Fibroblast of mammary gland (primary cell): ENCODE measurements at places on chromosomes 3 and 15.

GRCh38 chr3:48187579-48188265 is 495 bp downstream of the CDC25A start:
- DNase-seq, result no peak

GRCh38 chr3:163508206-163508605 is 1570.1 kb downstream of the SI start:
- no peak for DNase-seq

DNA sequence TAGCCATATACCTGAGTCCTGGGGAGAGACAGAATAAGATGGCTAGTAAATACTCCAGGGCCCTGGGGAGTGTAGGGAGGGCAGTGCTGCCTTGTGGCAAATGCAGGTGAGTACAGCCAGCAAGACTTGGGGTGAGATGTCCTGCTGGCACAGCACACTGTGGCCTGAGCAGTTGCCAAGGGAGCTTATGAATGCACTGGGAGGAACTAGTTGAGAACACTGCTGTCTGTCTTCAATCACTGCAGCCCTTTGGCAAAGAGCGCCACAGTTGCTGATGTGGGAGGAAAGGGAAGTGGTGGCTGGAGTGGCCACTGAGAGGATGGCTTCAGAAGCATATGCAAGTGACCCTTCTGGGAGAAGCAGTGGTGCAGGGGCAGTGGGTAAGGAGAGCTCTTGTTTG is 264.6 kb downstream of the RORA start:
- DNase-seq, result no peak

DNA sequence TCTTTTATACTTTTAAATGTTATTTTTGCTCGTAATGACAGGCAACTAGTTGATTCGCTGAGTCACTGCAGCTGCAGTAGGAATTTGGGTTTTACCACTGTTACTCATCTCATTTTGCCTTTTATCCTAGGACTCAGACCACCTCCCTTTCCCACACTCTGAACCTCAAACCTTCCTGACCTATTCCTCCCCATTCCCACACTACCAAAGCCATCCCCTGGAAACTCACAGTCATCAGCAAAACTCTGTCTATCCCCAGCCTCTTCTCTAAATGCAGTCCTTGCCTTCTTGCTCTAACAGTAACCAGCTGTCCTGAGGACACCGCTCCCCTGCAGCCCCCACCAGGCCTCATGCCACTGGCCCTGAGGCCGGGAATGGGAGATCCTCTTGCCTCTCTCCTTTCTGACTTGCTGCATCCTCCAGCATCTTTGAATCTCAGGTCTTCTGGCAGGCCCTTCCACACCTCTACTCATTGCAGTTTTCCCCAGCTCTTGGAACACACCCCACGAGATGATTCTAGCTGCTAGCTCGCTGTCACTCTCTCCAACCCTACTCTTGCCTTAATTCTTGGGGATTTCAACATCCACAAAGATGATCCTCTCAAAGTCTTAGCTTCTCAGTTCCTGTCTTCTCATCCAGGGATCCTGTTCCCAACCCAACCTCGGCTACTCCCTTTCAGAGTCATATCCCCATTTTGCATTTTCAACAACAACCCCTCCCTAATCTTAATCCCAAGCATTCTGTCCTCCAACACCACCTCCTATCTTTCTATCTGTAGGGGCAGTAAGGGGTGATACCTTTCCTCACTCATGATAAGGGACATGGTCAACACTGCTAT is 55.9 kb upstream of the C3orf80 start:
- DNase-seq, result peak; percentile 97

GRCh38 chr15:58233341-58233740 is 95.2 kb downstream of the AQP9 start:
- DNase-seq, result no peak

- DNase-seq, result peak; percentile 42
These were observed 78.2 kb downstream of the NEDD4 start for GRCh38 chr15:55915221-55915620.

GRCh38 chr3:124292329-124292728 is 300.4 kb upstream of the ROPN1 start:
- DNase-seq, result no peak

- DNase-seq, result no peak
These were observed 103.7 kb downstream of the NR2E3 start for GRCh38 chr15:71914092-71914491.

DNA sequence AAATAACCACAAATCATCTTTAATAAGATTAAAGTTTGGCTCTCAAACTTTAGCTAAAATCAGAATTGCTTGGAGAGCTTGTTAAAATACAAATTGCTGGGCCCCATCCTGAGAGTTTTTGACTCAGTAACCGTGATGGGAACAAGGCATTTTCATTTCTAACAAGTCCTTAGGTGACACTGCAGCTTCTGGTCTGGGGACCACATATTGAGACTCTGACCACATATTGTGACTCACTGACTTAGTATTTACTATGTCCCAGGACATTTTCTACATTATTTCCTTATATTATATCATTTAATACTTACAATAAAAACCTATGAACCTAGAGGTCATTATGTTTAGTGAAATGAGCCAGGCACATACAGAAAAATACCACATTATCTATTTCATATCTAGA is 164.5 kb downstream of the ZMAT3 start:
- no peak for DNase-seq

DNA sequence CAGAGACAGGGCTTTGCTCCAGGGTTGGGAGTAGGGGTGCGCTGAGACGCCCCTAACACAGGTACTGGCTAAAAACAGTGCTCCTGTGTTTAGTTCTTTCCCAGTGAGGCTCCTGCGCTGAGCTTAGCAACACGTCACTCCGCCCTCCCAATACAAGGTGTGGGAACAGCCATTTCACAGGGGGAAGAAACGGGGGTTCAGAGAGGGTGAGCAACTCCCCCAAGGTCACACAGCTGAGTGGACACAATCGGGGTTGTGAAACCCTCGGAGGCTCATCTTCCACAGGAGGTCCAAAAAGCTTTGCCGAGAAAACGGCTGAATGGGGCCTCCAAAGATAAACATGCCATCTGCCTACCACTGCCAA is 628 bp downstream of the PRRT3 start:
- no peak for DNase-seq

GRCh38 chr15:47570044-47570443 is 147.3 kb upstream of the SEMA6D start:
- DNase-seq, result no peak

- peak; percentile 11 for DNase-seq
These were observed 219.2 kb upstream of the P2RY1 start for GRCh38 chr3:152615681-152616080.

DNA sequence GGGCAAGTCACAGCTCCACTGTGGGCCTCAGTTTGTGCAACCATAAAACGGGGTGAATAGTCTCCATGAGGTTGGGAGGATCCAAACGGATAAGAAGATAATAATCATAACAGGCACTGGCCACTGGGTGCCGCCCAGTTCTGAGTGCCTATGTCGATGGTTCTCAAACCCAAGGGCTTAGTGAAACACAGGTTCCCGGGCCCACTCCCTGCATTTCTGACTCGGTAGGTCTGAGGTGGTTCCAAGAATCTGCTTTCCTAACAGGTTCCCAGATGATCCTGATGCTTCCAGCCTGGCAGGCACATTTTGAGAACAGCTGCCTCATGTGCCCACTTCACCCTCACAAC is 21.2 kb downstream of the ALS2CL start:
- DNase-seq, result no peak

- no peak for DNase-seq
These were observed 54.3 kb downstream of the TGFBR2 start for GRCh38 chr3:30660656-30661055.

DNA sequence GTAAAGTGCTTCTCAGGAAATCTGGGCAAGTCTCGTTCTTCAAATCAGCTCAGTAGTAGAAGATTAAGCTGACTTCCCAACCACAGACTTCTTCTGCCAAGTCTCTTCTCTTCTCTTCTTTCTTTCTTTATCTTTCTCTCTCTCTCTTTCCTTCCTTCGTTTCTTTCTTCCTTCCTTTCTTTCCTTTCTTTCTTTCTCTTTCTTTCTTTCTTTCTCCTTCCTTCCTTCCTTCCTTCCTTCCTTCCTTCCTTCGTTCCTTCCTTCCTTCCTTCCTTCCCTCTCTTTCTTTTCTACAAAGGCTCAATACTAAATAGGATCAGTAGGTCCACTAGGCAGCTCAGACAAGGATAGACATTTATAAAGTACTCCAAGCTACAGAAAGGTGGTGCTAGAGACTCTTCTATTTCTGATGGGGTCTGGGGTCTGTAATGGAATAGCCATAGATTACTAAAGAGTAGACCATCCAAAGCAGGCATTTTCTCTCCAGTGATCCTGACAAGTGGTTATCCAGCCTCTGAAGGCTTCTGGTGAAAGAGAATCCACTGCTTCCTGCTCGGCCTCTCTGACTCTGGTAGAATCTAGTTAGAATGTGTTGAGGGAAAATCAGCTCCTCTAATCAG is 100.8 kb downstream of the TPRG1 start:
- no peak for DNase-seq

DNA sequence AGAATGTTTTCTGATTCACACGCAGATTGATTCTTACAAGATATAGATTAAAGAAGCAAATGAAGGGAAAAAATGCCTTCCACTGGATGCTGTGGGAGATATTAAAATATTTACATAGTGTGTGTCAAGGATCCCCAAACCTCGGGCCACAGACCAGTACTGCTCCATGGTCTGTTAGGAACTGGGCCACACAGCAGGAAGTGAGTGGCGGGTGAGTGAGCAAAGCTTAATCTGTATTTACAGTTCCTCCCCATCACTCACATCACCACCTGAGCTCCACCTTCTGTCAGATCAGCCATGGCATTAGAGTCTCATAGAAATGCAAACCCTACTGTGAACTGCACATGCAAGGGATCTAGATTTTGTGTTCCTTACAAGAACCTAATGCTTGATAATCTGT is 552.6 kb upstream of the GOLIM4 start:
- DNase-seq, result no peak

GRCh38 chr3:12234192-12234591 is 54.7 kb upstream of the PPARG start:
- no peak for DNase-seq

- DNase-seq, result no peak
These were observed 1.9 kb downstream of the TMIE start for GRCh38 chr3:46703013-46703520.

GRCh38 chr15:69289342-69290146 is 9.2 kb upstream of the PAQR5 start:
- no peak for DNase-seq

DNA sequence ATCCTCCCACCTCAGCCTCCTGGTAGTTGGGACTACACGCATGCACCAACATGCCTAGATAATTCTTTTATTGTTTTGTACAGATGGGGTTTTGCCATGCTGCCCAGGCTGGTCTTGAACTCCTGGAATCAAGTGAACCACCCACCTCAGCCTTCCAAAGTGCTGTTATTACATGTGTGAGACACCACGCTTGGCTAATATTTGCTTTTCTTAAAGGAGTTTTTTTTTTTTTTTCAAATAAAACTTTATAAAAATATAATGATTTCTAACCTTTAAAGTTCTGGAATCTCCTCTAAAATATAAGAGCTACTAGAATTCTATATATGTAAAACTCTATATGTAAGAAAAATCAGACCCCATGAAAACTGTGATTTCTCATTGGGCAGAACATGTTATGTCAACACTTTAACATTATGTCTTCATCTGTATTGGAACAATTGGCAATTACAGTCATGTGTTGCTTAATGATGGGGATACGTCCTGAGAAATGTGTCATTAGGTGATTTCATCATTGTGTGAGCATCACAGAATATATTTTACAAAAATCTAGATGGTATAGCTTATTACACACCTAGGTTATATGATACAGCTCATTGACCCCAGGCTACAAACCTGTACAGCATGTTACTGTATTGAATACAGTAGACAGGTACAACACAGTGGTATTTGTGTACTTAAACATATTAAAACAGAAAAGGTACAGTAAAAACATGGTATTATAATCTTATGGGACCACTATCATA is 377.0 kb downstream of the PLCL2 start:
- peak; percentile 32 for DNase-seq

- DNase-seq, result no peak
These were observed 262.9 kb downstream of the IL5RA start for GRCh38 chr3:2847062-2847841.

- peak; percentile 64 for DNase-seq
These were observed 18.8 kb upstream of the DGKG start for GRCh38 chr3:186380622-186381380.

DNA sequence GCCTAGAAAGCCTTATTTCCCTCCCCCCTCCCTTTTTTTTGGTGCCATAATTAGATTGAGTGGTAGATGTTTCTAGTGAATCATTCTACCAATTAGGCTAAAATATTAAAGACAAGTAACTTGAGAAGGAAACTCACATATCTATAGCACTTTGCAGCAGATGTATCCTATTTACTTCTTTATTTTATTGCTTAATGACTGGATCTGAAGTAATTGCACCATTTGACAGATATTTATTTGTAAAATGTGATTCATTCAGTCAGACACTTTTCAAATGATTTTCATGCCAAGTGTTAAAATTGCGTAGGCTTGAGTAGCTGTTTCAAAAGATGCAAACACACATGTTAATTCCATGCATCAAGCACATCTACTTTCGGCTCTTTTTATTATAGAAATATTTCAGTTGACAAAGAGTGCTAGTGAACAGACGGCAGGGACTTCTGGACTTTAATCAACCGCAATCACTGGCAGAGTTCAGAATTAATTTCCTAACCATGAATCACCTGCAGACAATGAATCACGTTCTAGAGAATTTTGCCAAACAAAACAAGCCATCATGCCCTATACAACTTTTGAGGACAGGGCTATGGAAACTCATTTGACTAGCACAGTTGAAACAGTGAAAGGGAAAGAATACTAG is 636.8 kb downstream of the MECOM start:
- DNase-seq, result peak; percentile 97

GRCh38 chr15:80478075-80478474 is 73.9 kb downstream of the ARNT2 start:
- peak; percentile 70 for DNase-seq

GRCh38 chr3:112092496-112093179 is 6.4 kb downstream of the C3orf52 start:
- DNase-seq, result no peak

GRCh38 chr3:130379274-130379673 is 33.8 kb downstream of the COL6A5 start:
- DNase-seq, result peak; percentile 41

GRCh38 chr3:170732660-170733245 is 137.2 kb downstream of the RPL22L1 start:
- peak; percentile 53 for DNase-seq

- peak; percentile 40 for DNase-seq
These were observed 36.4 kb upstream of the BNC1 start for GRCh38 chr15:83320844-83321243.

GRCh38 chr3:9397906-9398699 is 688 bp downstream of the SETD5 start:
- DNase-seq, result peak; percentile 39
